ENCODE measurements at places on chromosomes 16 and 17. TPM values are rescaled to one million over a fixed set of nuclear protein-coding genes. Genes with fewer than 3 reads are reported as not detected.

The SYT17 gene
- total RNA-seq = 0.55 TPM

- DNase-seq = no peak
Observed at GRCh38 chr17:55660178-55660886, 62.3 kb downstream of the TMEM100 start.

- no peak for DNase-seq
Observed at GRCh38 chr16:30490210-30490609, 17.7 kb downstream of the ITGAL start.

DNA sequence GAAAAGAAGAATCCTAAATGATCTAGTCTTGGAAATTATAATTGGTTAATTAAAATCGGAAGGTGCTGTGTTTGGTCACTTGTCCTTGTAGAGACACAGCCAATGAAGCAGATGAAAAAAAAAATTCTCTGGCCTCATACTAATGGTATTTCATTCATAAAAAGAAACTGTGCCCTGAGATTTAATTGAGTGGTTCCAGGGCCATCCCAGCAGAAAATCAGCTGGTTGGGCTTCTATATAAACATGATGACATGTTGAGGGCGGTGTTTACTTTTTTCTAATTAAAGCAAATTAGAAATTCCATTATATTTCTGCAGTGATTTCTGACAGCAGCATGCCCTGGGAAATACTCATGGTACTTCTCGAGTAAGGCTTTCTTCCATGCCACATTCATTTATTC is 191.9 kb upstream of the KCNJ16 start:
- DNase-seq = no peak

DNA sequence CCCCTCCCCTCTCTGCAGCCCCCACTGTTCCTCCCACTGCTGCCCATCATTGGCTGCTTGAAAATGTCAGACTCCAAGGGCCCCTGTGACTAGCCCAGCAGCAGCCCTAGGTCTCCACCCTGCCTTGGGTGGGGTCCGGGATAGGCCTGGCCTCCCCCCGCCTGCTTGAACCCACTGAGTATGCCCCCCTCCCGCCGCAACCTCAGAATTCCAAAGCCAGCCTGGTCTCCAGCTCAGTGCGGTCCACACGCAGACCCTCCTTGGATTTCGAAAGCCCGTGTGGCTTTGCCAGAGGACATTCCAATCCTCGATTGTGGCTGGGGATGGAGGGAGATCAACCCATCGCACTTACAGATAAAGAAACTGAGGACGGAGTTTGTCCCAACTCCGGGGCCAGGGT is 6.4 kb downstream of the DPEP1 start:
- no peak for DNase-seq

GRCh38 chr16:71885261-71885650 is 1.3 kb upstream of the ZNF821 start:
- DNase-seq = no peak

DNA sequence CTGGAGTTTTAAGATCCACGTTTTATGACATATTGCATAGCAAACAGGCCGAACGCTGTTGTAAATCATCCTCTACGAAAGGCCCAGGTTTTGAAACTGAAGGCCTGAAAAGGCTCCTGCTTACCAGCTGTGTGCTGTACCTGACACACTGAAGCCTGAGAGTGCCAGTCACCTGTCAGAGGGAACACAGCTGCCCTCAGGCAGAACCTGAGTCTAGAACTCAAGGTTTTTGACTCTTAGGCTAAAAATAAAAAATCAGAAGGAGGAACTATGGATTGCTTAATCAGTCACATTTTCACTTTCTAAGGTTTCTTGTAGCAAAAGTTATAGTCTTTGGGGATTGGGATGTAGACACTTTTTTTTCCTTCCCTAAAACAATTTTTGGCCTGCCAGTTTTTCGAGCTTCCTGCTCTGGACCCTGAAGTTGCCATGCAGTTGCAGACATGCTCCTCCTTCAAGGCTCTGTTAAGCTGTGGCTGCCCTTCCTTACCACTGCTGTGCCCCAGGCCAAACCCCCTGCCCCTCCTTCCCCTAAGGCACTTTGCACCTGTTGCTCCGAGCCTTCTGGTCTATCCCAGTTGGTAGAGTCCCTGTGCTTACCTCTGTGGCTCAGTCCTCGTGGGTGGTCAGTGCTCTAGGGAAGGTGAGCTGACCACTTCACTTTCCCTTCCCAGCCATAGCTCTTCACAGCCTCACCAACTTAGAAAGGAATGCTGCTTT is 56.6 kb downstream of the TENT4B start:
- no peak for DNase-seq

The ASIC2 gene
- total RNA-seq = not detected

GRCh38 chr16:75377729-75378386 is 55.4 kb downstream of the CFDP1 start:
- DNase-seq = peak; percentile 80

- DNase-seq = no peak
Observed at GRCh38 chr17:28141313-28141712, 98.8 kb downstream of the NLK start.

DNA sequence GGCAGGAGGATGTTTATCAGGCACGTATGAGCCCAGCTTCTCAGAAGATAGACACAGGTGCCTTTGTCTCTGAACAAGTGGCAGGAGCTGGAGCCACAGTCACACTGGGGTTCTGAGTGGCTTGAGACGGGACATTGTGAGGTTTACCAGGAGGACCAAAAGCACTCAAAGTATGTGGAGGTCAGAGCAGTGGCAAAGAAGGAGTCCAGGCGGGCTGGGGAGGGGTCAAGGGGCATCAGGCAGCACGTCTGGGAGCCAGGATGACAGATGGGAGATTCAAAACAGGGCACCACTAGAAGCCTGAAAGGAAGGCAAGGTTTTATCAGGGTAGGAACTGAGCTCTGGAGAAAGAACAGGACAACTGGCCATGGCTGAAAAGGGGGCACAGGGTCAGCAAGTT is 67.2 kb upstream of the MARCHF10 start:
- no peak for DNase-seq

The TBC1D3C gene
- total RNA-seq = not detected

The FBXW10 gene
- not detected for total RNA-seq

The SDR42E1 gene
- 0.03 TPM for total RNA-seq

DNA sequence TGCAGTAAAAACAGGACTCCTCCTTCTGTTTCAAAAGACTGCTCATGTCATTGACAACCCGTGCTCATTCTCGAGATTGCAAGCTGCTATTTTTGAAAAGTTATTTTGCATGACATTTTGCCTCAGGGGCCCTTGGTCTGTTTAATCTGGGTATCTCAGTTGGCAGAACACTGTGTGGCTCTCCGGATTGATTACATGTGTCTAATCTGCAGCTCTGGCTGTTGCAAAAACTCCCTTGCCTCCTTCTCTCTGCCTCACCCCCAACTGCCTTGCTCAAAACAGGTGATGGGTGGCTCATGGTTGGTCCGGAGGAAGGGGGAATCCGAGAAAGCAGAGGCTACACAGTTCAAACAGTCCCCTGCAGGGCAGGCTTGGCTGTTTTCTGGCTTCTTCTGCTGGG is 25.3 kb downstream of the GINS3 start:
- no peak for DNase-seq

The PTGES3L gene
- 0.43 TPM for total RNA-seq

- DNase-seq = no peak
Observed at GRCh38 chr17:14089179-14089578, 19.9 kb downstream of the COX10 start.

DNA sequence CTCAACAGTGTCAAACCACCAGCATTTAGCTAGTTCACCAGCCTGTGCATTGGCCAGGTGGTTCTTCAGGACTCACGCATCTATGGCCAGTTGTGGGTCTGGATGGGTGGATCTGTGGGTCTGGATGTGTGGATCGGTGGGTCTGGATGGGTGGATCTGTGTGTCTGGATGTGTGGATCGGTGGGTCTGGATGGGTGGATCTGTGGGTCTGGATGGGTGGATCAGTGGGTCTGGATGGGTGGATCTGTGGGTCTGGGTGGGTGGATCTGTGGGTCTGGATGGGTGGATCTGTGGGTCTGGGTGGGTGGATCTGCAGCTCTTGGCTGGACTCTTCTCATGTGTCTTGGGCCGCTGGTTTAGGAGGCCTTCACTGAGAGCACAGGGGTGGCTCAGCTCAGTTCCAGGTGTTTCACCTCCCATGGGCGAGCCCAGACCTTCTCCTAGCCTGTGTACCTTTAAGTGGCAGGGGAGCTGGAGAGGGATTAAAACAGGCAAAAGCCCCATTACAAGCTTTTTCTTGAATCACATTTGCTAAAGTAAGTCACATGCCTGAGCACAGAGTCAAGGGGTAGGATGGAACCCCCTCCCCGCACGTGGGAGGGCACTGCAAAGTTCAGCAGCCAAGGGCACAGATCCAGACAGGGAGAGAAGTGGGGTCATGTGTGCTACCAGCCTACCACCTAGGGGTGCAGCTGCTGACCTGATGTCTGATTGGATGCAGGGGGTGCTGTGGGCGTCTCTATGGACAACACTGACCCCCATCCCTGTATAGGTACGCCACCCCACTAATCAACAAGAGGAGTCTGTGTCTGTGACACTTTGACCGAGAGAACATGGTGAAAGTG is 3.4 kb upstream of the NUBP1 start:
- DNase-seq = no peak

The LASP1 gene
- 248 TPM for total RNA-seq

The LPO gene
- total RNA-seq = not detected

The CRYM gene
- 0.67 TPM for total RNA-seq

- no peak for DNase-seq
Observed at GRCh38 chr16:29107299-29107698, 122.4 kb downstream of the LAT start.

DNA sequence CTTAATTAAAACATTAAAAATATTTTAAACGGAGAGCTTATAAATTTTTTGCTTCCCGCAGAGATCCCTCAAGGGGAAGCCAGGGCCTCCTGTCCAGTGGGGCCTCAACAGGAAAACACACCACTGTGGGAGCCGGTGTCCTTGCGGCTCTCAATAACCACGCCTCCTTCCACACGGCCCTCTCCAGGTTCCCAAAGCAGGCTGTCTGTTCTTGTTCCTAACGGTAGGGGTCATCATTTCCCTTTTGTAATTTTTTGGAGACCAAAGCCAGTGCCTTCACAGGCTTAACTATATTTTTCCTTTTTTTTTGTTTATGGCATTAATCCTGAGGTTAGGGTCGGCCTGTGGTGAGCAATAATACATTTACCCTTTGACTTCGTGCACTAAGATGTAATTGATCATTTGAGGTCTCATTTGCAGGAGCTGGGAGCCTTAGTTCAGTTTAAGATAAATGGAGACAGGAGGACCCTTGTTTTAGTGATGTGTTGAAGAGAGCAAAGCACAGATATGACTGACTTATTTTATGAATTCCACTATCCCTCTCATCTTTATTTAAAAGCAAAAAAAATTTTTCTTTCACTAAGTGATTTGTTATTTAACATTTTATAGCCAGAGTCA is 77.5 kb upstream of the N4BP1 start:
- DNase-seq = peak; percentile 74

DNA sequence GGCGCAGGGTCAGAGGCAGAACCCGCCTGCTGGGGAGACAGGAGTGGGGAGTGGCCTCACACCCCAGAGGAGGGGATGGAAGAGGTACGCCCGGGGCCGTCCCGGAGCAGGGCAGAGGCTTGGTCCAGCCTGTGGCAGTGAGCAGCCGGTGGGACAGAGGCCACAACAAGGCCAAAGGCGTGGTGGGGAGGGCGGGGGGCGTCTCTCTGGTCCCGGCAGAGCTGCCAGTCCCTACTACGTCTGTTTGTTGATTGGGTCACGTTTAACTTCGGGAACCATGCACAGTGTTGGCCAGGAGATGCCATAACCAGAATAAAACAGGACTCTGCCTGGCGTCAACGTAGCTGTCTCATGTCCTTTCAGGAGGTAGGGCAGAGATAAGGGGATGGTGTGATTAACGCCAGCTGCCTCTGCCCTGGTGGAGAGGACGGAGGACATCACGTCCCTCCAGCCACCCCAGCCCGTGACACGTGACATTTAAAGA is 192.8 kb downstream of the BANP start:
- no peak for DNase-seq
